SJSA1 (cell line): ENCODE measurements at places on chromosomes 11 and 22. TPM values are rescaled to one million over a fixed set of nuclear protein-coding genes. Genes with fewer than 3 reads are reported as not detected.

The CHRNA10 gene
- 0.28 and 0.71 TPM in 2 replicates for total RNA-seq

The KDELR3 gene
- total RNA-seq, result 15.4 and 26.1 TPM in 2 replicates

- no peaks in the 10 kb centered on the region for H3K36me3 ChIP-seq
- H3K4me3 ChIP-seq, result no peak overlapping the region
- H3K4me1 ChIP-seq, result no peaks in the 10 kb centered on the region
- DNase-seq, result no peak
These were observed 760.2 kb downstream of the BRD1 start for GRCh38 chr22:49067504-49067903.

- H3K27me3 ChIP-seq, result no peaks in the 10 kb centered on the region
- H3K4me3 ChIP-seq, result no peak overlapping the region
- no peaks in the 10 kb centered on the region for H3K36me3 ChIP-seq
- DNase-seq, result peak; percentile 39
These were observed 189.9 kb downstream of the ARHGAP42 start for GRCh38 chr11:100876815-100877520.

GRCh38 chr22:43293655-43294392 lies 49.3 kb downstream of the SCUBE1 start:
- H3K27me3 ChIP-seq, result no peaks in the 10 kb centered on the region
- H3K4me1 ChIP-seq, result peaks cover 30% of the 10 kb centered on the region
- peak overlapping the region; percentile 17; the same call in 1 of the 2 replicates for H3K27ac ChIP-seq
- H3K36me3 ChIP-seq, result no peaks in the 10 kb centered on the region
- peak; percentile 72 for DNase-seq
- H3K4me3 ChIP-seq, result no peak overlapping the region

The EI24 gene
- total RNA-seq, result 78.5 and 88.6 TPM in 2 replicates

The PICK1 gene
- 2.8 and 5.4 TPM in 2 replicates for total RNA-seq

DNA sequence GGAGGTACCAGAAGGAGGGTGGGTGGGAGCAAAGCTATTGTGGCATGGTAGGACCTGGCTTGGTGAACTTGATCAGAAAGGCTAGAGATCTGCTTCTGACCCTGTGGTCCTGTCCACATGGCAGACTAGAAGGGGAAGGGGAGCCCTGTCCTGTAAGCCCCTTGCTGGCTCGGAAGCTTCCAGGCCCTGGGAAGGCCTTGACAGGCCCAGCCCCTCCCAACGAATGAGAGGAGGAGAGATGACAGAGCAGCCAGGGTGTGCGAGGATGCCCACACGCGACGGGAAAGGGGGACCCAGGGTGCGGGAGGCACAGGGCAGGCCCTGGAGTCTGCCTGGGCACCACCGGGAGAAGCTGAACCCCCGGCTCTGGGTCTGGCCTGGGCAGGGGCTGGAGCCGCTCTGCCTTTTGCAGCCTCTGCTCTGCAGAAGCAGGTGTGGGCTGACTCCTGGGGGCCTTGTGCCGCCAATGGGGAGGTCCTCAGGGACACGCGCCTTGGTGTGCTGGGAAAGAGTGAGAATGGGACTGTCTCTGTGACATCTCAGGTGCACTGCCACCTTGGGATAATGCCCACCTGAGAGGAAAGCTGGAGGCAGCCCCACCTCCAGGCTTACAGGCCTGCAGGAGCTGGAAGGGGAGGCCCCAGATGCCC lies 1447.5 kb downstream of the BRD1 start:
- no peaks in the 10 kb centered on the region for H3K4me1 ChIP-seq
- no peak overlapping the region for H3K4me3 ChIP-seq
- H3K36me3 ChIP-seq, result no peaks in the 10 kb centered on the region
- H3K27me3 ChIP-seq, result no peaks in the 10 kb centered on the region; the same call in 1 of the 2 replicates
- DNase-seq, result peak; percentile 39

GRCh38 chr22:24049978-24050377 lies 38.9 kb downstream of the CABIN1 start:
- DNase-seq, result no peak
- no peak overlapping the region for H3K4me3 ChIP-seq
- H3K4me1 ChIP-seq, result no peaks in the 10 kb centered on the region
- no peak overlapping the region for H3K27ac ChIP-seq

DNA sequence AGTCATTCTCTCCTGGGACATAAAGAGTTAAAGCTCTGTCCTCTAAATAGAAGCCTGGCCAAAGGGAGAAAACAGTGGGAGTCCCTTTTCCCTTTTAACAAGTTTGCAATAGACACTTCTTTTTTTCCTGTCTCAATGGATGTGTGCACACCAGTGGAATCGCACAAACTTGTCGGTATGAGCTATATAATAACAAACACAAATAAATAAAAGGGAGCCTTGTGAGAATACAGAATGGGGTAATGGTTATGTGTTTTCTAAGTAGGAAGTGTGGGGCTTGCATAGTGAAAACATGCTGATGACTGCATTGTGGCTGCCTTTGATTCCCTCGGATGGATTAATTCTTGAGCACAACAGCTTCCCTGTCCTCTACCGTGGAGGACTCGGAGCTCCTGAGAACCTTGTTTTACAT lies 131.9 kb downstream of the WNT7B start:
- H3K4me3 ChIP-seq, result no peak overlapping the region
- peak; percentile 44 for DNase-seq
- peaks cover 73% of the 10 kb centered on the region for H3K36me3 ChIP-seq
- H3K27ac ChIP-seq, result peak overlapping the region; percentile 32
- H3K27me3 ChIP-seq, result no peaks in the 10 kb centered on the region

DNA sequence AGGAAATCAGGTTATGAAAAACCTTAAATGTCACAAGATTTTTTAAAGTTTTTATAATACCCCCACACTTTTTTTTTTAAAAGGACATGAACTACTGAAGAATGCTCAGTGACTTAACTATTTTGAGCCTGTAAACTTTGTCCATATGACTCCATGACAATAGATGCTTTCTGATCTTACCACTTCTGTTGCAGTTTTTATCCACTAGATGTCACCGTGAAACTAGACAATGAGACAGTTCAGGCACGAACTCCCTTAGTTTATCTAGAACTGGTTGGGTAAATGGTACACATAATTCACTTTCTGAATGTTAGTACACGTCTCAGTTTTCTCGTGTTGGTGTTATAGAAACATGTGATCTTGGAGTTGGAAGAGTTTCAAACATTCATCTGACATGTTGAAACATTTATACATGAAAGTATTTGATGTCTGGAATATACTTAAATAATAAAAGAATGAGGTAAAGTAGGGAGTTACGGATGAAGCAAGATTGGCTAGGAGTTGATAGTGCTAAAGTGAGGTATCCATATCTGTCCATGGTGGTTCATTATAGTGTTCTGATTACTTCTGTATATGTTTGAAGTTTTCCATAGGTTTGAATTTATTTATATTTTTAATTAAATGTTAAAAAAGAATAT lies 8.1 kb downstream of the CCDC15 start:
- no peaks in the 10 kb centered on the region for H3K27me3 ChIP-seq
- DNase-seq, result peak; percentile 16
- no peak overlapping the region for H3K4me3 ChIP-seq
- no peaks in the 10 kb centered on the region for H3K4me1 ChIP-seq
- no peaks in the 10 kb centered on the region for H3K36me3 ChIP-seq
- H3K27ac ChIP-seq, result no peak overlapping the region

DNA sequence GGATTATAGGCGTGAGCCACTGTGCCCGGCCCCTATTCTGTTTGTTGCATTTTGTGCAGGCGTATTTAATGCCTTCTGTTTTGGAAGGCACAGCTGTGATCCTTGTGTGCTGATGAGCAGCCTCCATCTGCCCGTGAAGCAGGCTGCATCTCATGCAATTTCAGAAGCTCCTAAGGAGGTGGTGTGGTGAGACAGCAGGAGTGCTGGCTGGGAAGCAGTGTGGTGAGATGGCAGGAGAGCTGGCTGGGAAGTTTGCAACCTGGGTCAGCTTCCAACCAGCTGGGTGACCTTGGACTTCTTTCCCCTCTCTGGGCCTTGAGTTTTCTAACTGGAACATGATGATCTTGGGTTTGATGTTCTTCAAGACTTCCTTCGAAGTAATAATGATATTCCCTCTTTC lies 525.1 kb downstream of the TBC1D22A start:
- H3K4me1 ChIP-seq, result no peaks in the 10 kb centered on the region
- H3K4me3 ChIP-seq, result no peak overlapping the region
- H3K27ac ChIP-seq, result no peak overlapping the region
- no peaks in the 10 kb centered on the region for H3K36me3 ChIP-seq
- no peak for DNase-seq

- peaks cover 21% of the 10 kb centered on the region for H3K36me3 ChIP-seq
- H3K4me1 ChIP-seq, result peaks cover 58% of the 10 kb centered on the region
- peak overlapping the region; percentile 90 for H3K27ac ChIP-seq
- peak overlapping the region; percentile 3; the same call in 1 of the 2 replicates for H3K4me3 ChIP-seq
- no peaks in the 10 kb centered on the region for H3K27me3 ChIP-seq
These were observed 2.9 kb upstream of the FOSL1 start for GRCh38 chr11:65903068-65903481.

GRCh38 chr11:27571154-27571810 lies 64.7 kb upstream of the LIN7C start:
- DNase-seq, result peak; percentile 88
- H3K4me1 ChIP-seq, result peaks cover 39% of the 10 kb centered on the region
- H3K36me3 ChIP-seq, result no peaks in the 10 kb centered on the region
- H3K27ac ChIP-seq, result peak overlapping the region; percentile 81
- no peak overlapping the region for H3K4me3 ChIP-seq

GRCh38 chr11:59574467-59574866 lies 41.1 kb downstream of the OSBP start:
- H3K4me3 ChIP-seq, result no peak overlapping the region
- DNase-seq, result no peak
- no peaks in the 10 kb centered on the region for H3K27me3 ChIP-seq
- H3K27ac ChIP-seq, result no peak overlapping the region
- H3K36me3 ChIP-seq, result peaks cover 59% of the 10 kb centered on the region
- peaks cover 7% of the 10 kb centered on the region for H3K4me1 ChIP-seq

- no peak for DNase-seq
- H3K27me3 ChIP-seq, result no peaks in the 10 kb centered on the region
- H3K4me1 ChIP-seq, result 0 out of 2 replicates have a peak, but pooled peaks cover 7% of the 10 kb centered on the region
- H3K4me3 ChIP-seq, result no peak overlapping the region
- H3K36me3 ChIP-seq, result peaks cover 9% of the 10 kb centered on the region; the same call in 1 of the 2 replicates
- H3K27ac ChIP-seq, result no peak overlapping the region
These were observed 44.3 kb downstream of the PTPRJ start for GRCh38 chr11:48024635-48025071.

The ASCL2 gene
- total RNA-seq, result not detected in 2 replicates
